PC-9 (cell line): ENCODE measurements at places on chromosomes 3 and 15. TPM values are rescaled to one million over a fixed set of nuclear protein-coding genes. Genes with fewer than 3 reads are reported as not detected.

GRCh38 chr15:75656331-75656730 is 8.6 kb downstream of the SNX33 start:
- peaks cover 44% of the 10 kb centered on the region for H3K4me1 ChIP-seq
- no peak for DNase-seq
- H3K27ac ChIP-seq, result no peak overlapping the region
- no peak overlapping the region for H3K4me3 ChIP-seq
- H3K36me3 ChIP-seq, result 0 out of 2 replicates have a peak, but pooled peaks cover 7% of the 10 kb centered on the region
- no peaks in the 10 kb centered on the region for H3K27me3 ChIP-seq

Gene GOLGA8J
- total RNA-seq, result not detected in 2 replicates

DNA sequence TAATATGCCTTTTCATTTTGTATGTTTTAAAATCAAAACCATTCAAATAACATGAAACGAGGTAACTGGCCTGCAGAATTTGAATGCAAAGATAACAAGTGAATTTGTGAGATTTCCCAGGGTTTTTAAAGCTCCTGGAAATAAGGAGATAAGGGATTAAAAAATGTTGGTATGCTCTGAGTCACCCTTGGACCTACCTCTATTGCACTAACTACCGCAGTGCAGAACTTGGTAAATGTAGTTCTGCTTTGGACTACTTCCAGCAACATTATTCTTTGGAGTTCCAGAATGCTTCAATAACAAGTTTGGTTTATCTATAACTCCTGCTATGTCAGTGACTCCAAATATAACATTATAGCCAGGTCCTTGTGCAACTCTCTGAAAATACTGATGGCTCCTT is 201.7 kb downstream of the GAP43 start:
- no peak for DNase-seq
- H3K4me1 ChIP-seq, result no peaks in the 10 kb centered on the region
- no peak overlapping the region for H3K4me3 ChIP-seq
- H3K27ac ChIP-seq, result no peak overlapping the region

Gene NEK10
- total RNA-seq, result 1.7 and 4.3 TPM in 2 replicates

Gene TMEM40
- 30.5 and 33.9 TPM in 2 replicates for total RNA-seq

GRCh38 chr3:71441217-71441924 is 142.2 kb downstream of the FOXP1 start:
- no peak overlapping the region for H3K4me3 ChIP-seq
- H3K4me1 ChIP-seq, result no peaks in the 10 kb centered on the region
- no peak overlapping the region for H3K27ac ChIP-seq
- DNase-seq, result no peak

GRCh38 chr3:172271386-172271976 is 176.8 kb downstream of the GHSR start:
- H3K27ac ChIP-seq, result peak overlapping the region; percentile 33; the same call in 1 of the 2 replicates
- DNase-seq, result no peak
- H3K36me3 ChIP-seq, result peaks cover 87% of the 10 kb centered on the region
- peaks cover 20% of the 10 kb centered on the region; the same call in 1 of the 2 replicates for H3K4me1 ChIP-seq
- H3K27me3 ChIP-seq, result no peaks in the 10 kb centered on the region
- no peak overlapping the region for H3K4me3 ChIP-seq

- H3K27ac ChIP-seq, result no peak overlapping the region
- H3K36me3 ChIP-seq, result no peaks in the 10 kb centered on the region
- DNase-seq, result no peak
Measured at GRCh38 chr3:37611771-37612170, 249.9 kb upstream of the CTDSPL start.

- H3K36me3 ChIP-seq, result no peaks in the 10 kb centered on the region
- H3K4me1 ChIP-seq, result peaks cover 36% of the 10 kb centered on the region
- DNase-seq, result no peak
- H3K27ac ChIP-seq, result no peak overlapping the region
Measured at GRCh38 chr3:56837196-56837955, 35.6 kb upstream of the ARHGEF3 start.

GRCh38 chr15:69573815-69574475 is 121.3 kb downstream of the RPLP1 start:
- H3K4me1 ChIP-seq, result peaks cover 43% of the 10 kb centered on the region
- peak; percentile 54 for DNase-seq
- no peak overlapping the region for H3K27ac ChIP-seq
- H3K4me3 ChIP-seq, result no peak overlapping the region
- no peaks in the 10 kb centered on the region for H3K27me3 ChIP-seq

Gene ITGA11
- total RNA-seq, result 0.18 and 0.70 TPM in 2 replicates

Gene GOLGA6L10
- total RNA-seq, result 2.2 and 2.3 TPM in 2 replicates

Gene COL7A1
- 91.2 and 151 TPM in 2 replicates for total RNA-seq

Gene NR2F2
- 48.4 and 72.1 TPM in 2 replicates for total RNA-seq

- DNase-seq, result no peak
- no peaks in the 10 kb centered on the region for H3K36me3 ChIP-seq
- no peak overlapping the region for H3K27ac ChIP-seq
- no peak overlapping the region for H3K4me3 ChIP-seq
- no peaks in the 10 kb centered on the region for H3K27me3 ChIP-seq
Measured at GRCh38 chr3:45573591-45573990, 21.0 kb upstream of the LIMD1 start.

Gene NMNAT3
- 1.6 and 3.0 TPM in 2 replicates for total RNA-seq

DNA sequence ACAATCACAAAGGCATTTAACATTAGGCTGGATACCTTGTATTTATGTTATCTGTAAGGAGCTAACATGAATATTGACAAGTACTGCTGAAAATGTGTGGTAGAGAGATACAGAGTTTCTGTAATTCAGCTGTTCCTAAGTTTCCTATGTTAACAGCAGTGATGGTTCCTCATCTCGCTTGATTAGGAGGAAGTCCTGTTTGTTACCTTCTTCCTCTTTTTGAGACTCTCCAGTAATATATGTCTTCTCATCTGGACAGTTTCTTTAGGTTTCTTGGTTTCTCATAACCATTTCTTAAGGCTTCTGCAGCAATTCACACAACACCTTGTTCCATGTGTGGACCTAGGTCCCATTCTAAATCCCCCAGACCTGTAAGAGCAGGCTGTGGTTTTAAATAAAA is 11.4 kb upstream of the PEX5L start:
- H3K36me3 ChIP-seq, result no peaks in the 10 kb centered on the region
- no peak overlapping the region for H3K27ac ChIP-seq
- H3K27me3 ChIP-seq, result no peaks in the 10 kb centered on the region
- DNase-seq, result no peak
- H3K4me1 ChIP-seq, result no peaks in the 10 kb centered on the region

GRCh38 chr3:190175490-190175889 is 54.8 kb upstream of the P3H2 start:
- H3K27me3 ChIP-seq, result no peaks in the 10 kb centered on the region
- no peak overlapping the region for H3K27ac ChIP-seq
- no peaks in the 10 kb centered on the region for H3K36me3 ChIP-seq
- DNase-seq, result no peak

Gene CHRM5
- not detected in 2 replicates for total RNA-seq

GRCh38 chr15:94845390-94845716 is 614.0 kb downstream of the MCTP2 start:
- DNase-seq, result no peak
- no peak overlapping the region for H3K4me3 ChIP-seq
- H3K36me3 ChIP-seq, result no peaks in the 10 kb centered on the region
- no peak overlapping the region for H3K27ac ChIP-seq

Gene SKIL
- total RNA-seq, result 119 and 138 TPM in 2 replicates

Gene LIPC
- total RNA-seq, result not detected in 2 replicates

- no peaks in the 10 kb centered on the region for H3K27me3 ChIP-seq
- no peak overlapping the region for H3K27ac ChIP-seq
- H3K36me3 ChIP-seq, result no peaks in the 10 kb centered on the region
- H3K4me3 ChIP-seq, result no peak overlapping the region
Measured at GRCh38 chr3:172846706-172847105, 96.2 kb downstream of the ECT2 start.

GRCh38 chr15:31957581-31957980 is 72.7 kb upstream of the CHRNA7 start:
- no peaks in the 10 kb centered on the region for H3K27me3 ChIP-seq
- no peaks in the 10 kb centered on the region for H3K36me3 ChIP-seq
- H3K4me3 ChIP-seq, result no peak overlapping the region
- no peak overlapping the region for H3K27ac ChIP-seq

GRCh38 chr3:117562000-117562399 is 852.4 kb downstream of the TUSC7 start:
- H3K27ac ChIP-seq, result no peak overlapping the region
- H3K27me3 ChIP-seq, result no peaks in the 10 kb centered on the region
- H3K4me1 ChIP-seq, result no peaks in the 10 kb centered on the region

DNA sequence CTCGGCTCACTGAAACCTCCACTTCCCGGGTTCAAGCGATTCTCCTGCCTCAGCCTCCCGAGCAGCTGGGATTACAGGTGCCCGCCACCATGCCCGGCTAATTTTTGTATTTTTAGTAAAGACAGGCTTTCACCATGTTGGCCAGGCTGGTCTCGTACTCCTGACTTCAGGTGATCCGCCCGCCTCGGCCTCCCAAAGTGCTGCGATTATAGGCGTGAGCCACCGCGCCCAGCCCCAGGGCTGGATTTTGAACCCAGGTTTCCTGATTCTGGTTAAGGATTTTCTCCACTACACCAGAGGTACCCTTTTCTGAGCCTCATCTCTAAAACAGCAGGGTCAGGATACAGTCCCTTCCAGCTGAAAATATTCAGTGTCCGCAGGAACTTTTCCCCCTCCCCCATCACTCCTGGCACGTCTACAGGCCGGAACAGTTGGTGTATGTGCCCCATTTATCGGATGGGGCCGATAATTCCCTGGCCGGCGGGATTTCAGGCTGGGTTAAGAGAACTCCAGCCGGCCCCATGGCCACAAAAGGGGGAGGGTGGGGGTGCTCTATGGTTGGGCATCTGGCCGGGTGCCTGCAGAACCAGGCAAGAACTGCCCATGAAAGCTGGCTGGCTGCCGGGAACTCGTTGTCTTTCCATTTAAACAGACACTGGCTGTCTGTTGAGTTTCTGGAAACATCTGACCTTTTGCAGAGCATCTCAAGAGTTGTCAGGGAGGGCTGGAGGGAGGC is 26.8 kb upstream of the SEMA4B start:
- H3K36me3 ChIP-seq, result no peaks in the 10 kb centered on the region
- H3K4me1 ChIP-seq, result no peaks in the 10 kb centered on the region
- no peak for DNase-seq
- H3K27ac ChIP-seq, result no peak overlapping the region
- no peaks in the 10 kb centered on the region for H3K27me3 ChIP-seq

- no peaks in the 10 kb centered on the region for H3K27me3 ChIP-seq
- 0 out of 2 replicates have a peak, but pooled peaks cover 4% of the 10 kb centered on the region for H3K36me3 ChIP-seq
- H3K4me1 ChIP-seq, result peaks cover 27% of the 10 kb centered on the region
- peak overlapping the region; percentile 86; the same call in 1 of the 2 replicates for H3K4me3 ChIP-seq
- DNase-seq, result no peak
Measured at GRCh38 chr3:50359760-50360110, 414 bp upstream of the TMEM115 start.

DNA sequence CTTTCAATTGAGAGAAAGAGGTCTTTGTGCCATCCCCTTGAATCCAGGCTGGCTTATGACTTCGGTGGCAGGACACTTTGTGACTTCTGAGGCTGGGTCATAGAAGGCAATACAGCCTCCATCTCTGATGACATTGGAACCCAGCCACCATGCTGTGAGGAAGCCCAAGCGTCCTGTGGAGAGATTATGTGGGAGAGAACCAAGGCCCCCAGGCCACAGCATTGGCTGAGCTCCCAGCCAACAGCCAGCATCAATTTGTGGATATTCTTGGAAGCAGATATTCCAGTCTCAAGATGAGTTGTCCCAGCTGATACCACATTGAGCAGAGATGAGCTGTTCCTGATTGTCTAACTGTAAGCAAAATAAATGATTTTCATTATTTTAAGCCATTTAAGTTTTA is 12.7 kb upstream of the XIRP1 start:
- no peaks in the 10 kb centered on the region for H3K36me3 ChIP-seq
- no peaks in the 10 kb centered on the region for H3K4me1 ChIP-seq

DNA sequence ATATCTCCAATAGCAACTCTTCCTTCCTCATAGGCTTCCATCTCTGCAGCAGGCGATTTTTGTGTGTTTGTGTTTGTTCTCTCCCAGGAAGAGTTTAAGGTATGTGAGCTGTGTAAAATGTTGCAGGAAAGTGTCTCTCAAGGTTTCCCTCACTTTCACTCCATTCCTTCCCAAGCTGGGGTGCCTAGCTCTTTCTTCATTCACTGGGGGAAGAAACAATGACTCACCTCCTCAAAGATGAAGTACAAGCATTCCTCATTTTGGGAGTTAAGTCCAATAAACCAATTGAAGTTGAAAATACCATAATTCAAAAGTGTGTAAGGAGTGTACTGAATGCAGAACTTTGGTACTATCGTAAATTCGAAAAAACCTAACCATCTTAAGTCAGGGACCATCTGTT is 422.7 kb upstream of the CFAP20DC start:
- DNase-seq, result no peak
- no peak overlapping the region for H3K4me3 ChIP-seq
- H3K27ac ChIP-seq, result no peak overlapping the region
- H3K4me1 ChIP-seq, result no peaks in the 10 kb centered on the region
- H3K27me3 ChIP-seq, result no peaks in the 10 kb centered on the region
- no peaks in the 10 kb centered on the region for H3K36me3 ChIP-seq

- no peak for DNase-seq
- no peaks in the 10 kb centered on the region for H3K36me3 ChIP-seq
- no peaks in the 10 kb centered on the region for H3K4me1 ChIP-seq
- no peak overlapping the region for H3K27ac ChIP-seq
- no peaks in the 10 kb centered on the region for H3K27me3 ChIP-seq
Measured at GRCh38 chr15:94266789-94267188, 35.4 kb downstream of the MCTP2 start.

Gene DLG1
- total RNA-seq, result 193 and 201 TPM in 2 replicates

GRCh38 chr3:14554715-14555114 is 14.6 kb upstream of the GRIP2 start:
- no peak overlapping the region for H3K4me3 ChIP-seq
- no peaks in the 10 kb centered on the region for H3K36me3 ChIP-seq
